ENCODE measurements at places on chromosomes 3 and 15. TPM values are rescaled to one million over a fixed set of nuclear protein-coding genes. Genes with fewer than 3 reads are reported as not detected.
A peak's percentile ranks its signal among the peaks of the same experiment; 100 is the strongest.

DNA sequence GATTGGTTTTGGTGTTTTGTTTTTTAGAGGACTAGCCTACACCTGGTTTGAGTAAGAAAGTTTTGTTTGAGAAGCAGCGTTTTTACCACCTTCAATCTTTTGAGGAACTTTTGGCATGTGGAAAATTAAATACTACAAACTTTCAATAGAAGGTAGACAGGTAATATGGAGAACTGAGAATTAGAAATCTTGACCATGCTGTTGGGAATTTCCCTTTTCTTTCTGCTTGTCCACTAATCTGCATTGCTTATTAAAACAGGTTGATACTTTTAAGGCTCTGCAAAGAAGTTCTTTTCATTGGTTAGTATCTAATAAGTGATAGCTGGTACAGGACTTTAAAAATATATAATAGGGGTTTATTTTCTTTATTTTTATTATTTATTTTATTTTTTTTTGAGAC is 31.9 kb downstream of the UBE2E1 start:
- DNase-seq: no peak

GRCh38 chr3:10352146-10352911 is 31.4 kb upstream of the SEC13 start:
- DNase-seq: peak; percentile 98

DNA sequence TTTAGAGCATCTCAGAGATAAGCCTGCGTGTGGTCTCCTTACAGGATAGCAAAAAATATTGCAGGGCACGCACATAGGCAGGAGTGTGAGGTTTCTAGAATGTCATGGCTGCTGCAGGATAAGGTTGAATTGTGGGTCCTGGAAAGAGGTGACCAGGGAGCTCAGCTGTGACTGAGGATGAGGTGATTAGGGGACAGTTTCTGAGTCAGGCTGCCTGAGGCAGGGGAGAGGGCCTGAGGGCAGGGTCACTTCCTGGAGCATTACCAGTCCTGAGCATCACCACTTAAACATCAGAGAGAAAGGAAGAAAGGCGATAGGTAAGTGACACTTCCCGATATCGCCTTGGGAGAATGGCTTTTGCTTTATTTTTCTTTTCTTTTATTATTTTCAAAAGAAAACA is 813.8 kb downstream of the TUSC7 start:
- DNase-seq: no peak

ITIH1 gene
- polyA plus RNA-seq: not detected

CHRNA5 gene
- polyA plus RNA-seq: 0.94 TPM

All from IMR-90 (cell line).